ENCODE measurements at places on chromosomes 7 and 10.

DNA sequence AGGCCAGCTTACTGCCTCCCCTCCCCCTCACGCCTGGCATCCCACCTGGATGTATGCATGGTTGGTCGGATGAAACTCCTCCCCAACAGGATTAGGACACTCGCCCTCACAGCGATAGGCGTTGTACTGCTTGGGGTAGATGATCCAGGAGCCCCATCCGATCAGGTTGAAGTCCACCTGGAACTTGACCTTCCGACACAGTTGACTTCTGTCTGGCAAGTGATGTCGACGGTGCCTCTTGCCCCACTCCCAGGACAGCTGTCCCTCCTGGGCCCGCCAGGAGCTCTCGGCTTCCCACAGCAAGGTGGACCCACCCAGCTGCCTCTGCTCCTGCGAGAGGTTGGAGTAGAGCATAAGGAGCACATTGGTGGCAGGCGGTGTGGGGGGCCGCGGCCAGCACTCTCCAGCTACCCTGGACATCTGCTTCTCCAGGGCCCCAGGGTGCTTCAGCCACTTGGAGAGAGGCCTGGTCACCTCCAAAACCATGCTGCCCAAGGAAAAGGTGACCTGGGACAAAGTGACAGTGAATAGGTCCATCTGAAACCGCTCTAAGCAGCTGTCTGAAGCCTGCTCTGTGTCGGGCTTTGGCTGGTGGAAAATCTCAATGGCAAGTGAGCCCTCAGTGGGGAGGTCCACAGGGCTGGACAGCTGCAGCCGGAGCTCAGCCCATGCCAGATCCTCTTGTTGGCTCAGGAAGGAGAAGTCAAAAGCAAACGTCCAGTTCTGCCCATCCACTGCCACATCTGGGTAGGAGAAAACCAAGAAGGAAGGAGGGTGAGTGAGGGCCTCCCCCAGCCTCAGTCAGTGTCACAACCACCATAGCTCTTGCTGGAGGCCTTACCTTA, 6.0 kb downstream of the NODAL start:
- no peak for DNase-seq

DNA sequence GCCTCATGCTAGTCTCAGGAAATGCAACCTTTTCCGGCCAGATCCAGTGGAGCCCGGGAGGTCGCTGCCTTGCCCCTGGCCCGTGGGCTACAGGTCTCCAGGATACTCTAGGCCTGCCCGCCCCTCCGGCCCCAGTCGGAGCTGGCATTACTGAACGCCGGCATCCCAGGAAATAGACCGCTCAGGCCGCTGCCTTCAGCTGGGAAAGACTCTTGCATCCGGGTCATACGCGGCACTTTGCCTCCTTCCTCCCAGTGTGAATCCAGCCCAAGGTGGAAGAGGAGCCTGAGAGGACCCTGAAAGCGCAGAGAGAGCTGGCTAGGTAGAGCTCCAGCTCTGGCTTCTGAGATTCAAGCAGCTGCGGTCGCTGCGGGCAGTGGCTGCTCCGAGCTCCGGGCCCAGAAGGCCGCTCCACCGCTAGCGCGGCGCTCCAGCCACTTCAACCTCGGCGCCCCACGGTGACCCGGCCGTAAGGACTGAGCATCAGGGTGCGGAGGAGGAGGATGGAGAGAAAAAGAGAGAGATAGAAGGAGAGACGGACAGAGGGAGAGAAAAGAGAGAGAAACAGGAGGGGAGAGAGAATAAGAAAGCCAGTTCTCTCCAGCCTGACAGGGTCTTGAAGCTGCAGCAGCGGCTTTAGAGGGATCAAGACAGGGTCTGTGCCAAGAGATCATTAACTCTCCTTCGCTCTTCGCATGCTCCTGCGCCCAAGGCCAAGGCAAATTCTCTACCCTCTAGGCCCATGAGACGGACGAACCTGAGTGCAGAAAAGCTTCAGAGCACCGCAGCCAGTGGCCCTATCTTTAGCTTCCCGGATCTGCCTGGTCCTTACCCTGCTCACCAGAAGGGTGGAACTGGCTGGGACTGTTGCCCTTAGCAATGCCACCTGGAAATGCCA, 1.8 kb upstream of the HOXA10 start:
- no peak for DNase-seq

DNA sequence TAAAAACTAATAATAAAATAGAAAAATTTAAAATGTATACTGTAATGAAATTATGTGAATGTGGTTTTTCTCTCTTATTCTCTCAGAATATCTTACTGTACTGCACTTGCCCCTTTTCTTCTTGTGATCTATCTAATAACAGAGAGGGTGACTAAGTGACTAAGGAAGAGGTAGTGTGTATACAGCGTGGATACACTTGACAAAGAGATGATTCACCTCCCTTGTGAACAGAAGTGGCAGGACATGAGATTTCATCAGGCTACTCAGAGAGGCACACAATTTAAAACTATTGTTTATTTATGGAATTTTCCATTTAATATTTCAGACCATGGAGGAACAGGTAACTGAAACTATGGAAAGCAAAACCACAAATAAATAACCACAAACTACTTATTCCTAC, 806.6 kb upstream of the GHITM start:
- no peak for DNase-seq

DNA sequence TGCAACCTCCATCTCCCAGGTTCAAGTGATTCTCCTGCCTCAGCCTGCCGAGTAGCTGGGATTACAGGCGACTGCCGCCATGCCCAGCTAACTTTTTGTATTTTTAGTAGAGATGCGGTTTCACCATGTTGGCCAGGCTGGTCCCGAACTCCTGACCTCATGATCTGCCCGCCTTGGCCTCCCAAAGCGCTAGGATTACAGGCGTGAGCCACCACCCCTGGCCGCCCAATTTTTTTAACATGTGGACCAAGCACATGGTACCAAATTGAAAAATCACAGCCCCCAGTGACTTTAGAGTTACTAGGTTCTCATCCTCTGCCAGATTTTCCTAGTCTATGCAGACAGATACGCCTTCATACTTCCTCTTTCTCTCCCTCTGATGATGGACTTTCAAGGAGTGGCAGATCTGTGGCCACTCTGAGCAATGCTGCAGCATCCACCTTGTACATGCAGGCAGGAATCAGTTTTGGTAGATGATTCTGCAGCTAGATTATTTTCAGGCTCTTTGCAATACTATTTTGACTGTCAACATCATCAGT, 34.0 kb upstream of the EZH2 start:
- DNase-seq = no peak

- DNase-seq = no peak
These were observed 77.8 kb downstream of the TEX36 start for GRCh38 chr10:125605167-125605566.

DNA sequence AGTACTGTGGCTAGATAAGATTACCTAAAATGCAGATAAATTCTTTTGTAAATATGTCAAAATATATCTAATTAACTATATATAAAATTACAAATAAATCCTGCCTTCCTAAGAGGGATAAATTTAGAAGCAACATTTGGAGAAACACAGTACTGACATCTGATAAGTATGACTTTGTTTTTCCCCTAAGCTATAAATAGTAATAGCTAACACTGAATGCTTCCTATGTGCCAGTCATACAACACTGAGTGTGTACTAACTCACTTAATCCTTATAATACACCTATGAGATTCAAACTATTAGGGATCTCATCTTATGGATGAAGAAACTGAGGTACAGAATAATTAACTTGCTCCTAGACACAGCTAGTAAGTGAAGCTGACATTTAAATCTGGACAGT, 733.4 kb downstream of the MAGI2 start:
- DNase-seq = no peak

GRCh38 chr7:45663167-45663921, 89.2 kb downstream of the ADCY1 start:
- no peak for DNase-seq

GRCh38 chr10:14926722-14927416, 27.0 kb downstream of the DCLRE1C start:
- no peak for DNase-seq

DNA sequence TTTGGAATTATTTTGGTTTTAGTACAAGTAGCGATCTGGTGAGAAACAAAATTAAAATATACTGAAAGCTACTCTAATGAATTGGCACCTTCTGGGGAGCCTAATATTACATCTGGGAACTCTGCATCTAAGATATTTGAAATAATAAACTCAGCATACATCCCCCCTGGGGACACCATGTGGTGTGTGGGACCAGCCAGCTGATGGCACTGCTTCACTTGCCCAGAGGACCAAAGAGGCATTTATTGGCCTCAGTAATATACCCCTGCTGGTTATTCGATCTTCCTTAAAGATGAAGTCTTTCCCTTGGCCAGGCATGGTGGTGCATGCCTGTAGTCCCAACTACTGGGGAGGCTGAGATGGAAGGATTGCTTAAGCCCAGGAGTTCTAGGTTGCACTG, 195.1 kb upstream of the AUTS2 start:
- DNase-seq = no peak

DNA sequence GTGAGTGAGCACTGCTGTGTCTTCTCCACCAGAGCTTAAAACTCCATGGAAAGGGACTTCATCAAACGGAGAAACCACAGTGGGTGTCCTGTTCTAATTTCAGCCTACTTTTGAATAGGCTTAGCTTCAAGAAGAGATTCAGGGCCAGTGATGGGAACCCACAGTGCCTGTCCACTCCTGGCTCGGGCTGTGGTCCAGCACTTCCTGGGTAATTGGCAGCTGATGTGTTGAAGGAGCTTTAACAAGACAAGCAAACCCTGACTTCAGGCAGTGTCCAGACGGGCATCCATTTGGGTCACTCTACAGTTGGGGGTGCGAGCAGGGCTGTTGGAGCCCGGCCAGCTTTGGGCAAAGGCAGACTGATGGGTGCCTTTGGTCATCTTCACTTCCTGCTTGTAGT, 14.5 kb downstream of the VWC2 start:
- DNase-seq = no peak

- no peak for DNase-seq
These were observed 523 bp upstream of the CDH23 start for GRCh38 chr10:71396084-71396710.

DNA sequence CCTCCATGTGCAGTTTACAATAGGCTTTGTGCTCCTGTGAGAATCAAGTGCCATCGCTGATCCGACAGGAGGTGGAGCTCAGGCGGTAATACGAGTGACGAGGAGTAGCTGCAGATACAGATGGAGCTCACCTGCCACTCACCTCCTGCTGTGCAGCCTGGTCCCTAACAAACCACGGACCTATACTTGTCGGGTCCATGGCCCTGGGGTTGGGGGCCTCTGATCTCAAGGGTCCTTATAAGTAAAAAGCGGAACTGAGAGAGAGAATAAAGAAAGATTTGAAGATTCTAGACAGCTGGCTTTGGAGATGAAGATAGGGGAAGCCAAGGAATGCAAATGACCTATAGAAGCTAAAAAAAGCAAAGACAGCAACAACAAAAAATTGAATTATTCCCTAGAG, 130.6 kb downstream of the PLXDC2 start:
- DNase-seq = no peak

DNA sequence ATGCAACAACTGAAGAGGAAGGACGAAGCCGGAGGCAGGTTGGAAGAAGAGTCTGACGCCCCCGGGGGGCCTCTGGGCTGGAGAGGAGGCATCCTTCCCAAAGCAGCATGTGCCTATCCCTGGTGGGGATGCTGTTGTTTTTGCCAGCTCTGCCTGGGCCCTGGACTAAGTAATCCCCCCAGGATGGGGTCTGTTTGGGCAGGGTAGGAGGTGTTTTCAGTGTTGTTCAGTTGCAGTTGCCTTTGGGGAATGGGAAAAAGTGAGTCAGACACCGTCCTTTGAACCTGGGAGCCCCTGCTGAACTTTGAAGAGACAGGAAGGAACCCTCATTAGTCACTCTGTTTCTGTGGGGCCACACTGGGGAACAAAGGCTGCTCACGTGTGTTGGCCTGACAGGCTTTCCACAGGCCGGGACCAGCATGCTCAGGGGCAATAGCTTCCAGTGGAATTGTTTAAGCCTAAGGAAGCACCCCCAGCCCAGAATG, 35.2 kb upstream of the GDF10 start:
- DNase-seq = no peak

DNA sequence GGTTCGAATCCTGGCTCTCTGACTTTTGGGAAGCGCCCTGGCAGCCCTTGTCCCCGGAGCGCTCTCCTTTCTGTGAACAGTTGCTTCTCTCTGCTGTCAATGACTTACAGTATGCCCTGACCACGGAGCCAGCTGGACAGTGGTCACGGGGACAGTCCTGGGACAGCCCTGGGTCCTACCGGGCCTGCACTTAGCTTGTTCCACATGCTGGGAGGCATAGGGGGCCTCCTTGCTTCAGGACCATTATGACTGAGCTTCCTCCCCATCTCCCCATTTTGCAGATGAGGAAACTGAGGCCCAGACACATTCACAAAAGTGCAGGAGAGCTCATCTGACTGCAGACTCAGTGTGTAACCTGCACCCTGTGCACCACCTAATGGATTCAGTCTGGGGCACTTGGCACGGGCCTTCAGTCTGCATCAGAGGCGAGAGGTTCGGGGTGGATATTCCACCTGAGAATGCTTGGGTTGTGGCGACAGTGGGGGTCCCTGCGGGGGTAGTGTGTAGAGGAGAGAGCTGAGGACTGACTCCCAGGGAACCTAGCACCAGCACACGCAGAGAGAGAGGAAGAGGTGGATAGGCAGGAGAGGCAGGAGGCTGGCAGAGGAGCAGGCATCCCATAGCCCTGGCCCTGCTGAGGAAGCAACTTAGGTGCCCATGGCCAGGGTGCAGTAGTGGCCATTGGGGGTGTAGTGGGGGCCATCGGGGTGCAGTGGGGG, 1.6 kb downstream of the DOCK1 start:
- no peak for DNase-seq

DNA sequence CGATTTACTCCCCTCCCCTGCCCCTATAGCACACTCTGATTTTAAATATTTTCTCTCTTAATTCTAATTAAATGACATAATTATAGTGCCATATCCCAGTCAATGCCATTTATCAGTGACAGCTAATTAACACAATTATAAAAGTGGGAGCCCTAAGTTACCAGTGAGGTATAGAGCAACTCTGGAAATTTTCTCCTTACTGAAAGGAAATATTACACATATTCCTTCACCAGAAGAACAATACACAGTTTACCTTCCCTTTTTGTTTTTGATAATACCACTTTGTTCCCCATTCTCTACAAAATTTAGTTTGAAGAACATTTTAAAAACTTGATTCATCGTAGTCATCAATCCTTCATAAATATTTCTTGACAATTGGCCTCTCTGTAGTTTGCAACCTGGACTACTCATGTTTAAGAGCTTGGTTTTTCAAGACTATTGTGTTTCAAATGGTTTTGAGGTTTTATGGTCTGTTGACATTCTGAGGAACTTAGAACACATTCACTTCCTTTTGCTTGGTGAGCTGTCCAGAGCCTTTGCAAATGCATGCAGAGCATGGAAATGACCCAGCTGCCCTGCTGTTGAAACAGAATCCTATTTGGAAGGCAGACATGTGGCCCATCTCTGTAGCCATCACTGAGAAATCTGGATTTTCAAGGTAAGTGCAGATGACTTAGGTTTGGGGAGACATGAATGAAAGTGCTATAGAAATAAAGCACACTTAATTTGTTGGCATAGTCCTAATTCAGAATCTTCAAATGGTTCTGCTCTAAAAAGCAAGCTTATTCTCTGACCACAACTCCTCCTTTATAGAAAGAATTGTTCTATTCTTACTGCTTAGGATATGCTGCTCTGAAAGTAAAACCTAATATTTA, at the start of gene GPR141:
Gene GPR141, plus strand, starts transcription at position 521 of the 875 bp plus-strand sequence. CDS start 56,628 bp downstream, outside the sequence.
- DNase-seq = no peak

Data from nucleus accumbens (tissue), 56 donors.